ENCODE measurements at places on chromosomes 1 and 21.

GRCh38 chr1:182608845-182609610 lies 4.8 kb upstream of the RGS16 start:
- DNase-seq, result no peak

- no peak for DNase-seq
These were observed 40.7 kb downstream of the CD2 start for GRCh38 chr1:116794804-116795481.

DNA sequence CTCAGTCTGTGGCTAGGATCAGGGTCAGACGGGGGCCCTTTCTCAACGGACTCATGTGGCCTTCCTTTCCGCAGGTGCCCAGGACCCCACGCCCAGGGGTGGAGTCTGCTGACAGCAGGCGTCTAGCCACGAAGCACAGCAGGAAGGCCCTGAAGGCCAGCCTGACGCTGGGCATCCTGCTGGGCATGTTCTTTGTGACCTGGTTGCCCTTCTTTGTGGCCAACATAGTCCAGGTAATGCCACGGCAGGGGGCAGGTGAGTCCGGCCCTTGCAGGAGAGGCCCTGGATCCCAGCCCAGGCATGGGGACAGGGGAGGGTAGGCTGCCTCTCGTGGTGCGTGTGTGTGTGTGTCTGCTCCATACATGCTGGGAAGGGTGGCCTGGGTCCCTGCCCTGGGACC lies 13.8 kb downstream of the HTR6 start:
- no peak for DNase-seq

- DNase-seq, result no peak
These were observed 968 bp downstream of the CSMD2 start for GRCh38 chr1:34163792-34164731.

- no peak for DNase-seq
These were observed 11.6 kb downstream of the PEF1 start for GRCh38 chr1:31633117-31633516.

GRCh38 chr21:32765058-32765457 lies 6.5 kb downstream of the PAXBP1 start:
- DNase-seq, result no peak

GRCh38 chr1:7940745-7941436 lies at the start of gene TNFRSF9:
Gene TNFRSF9 (minus strand): TSS chr1:7940839. CDS start chr1:7939994, 845 bp downstream.
- peak; percentile 87 for DNase-seq

DNA sequence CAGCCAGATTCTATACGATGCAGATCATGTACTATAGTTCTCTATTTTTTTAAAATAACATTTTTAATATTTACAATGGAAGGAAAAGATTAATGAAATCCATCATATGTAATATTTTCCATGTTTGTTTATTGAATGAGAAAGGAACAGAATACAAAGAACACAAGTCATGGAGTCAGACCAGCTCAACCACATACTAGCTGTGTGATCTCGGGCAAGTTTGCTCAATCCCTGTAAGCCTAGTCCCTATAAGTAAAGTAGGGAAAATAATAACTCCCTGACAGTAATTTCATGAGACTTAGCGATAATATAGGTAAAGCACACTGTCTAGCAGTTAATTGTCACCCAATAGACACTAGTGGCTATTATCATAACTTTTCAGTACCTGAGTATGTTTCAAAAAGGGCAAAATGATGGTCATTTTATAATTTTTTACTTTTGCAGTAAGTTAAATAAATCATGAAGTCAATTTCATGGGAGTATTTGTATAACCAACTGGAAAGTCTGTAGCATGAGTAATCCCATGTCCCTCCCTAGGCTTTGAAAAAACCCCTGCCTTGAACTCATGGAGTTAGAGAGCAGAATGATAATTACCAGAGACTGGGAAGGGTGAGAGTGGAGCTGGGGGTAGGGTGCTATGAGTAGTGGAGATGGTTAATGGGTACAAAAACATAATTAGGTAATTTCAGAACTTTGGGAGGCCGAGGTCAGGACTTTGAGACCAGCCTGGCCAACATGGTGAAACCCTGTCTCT lies 37.0 kb upstream of the EPS15 start:
- DNase-seq, result no peak

- DNase-seq, result no peak
These were observed 386.3 kb downstream of the DISC1 start for GRCh38 chr1:232012773-232013386.

- DNase-seq, result no peak
These were observed 40.6 kb downstream of the CHRM3 start for GRCh38 chr1:239426821-239427475.

- DNase-seq, result no peak
These were observed 13.4 kb downstream of the SERINC2 start for GRCh38 chr1:31426249-31426922.

- no peak for DNase-seq
These were observed 81.2 kb upstream of the RALGPS2 start for GRCh38 chr1:178643831-178644230.

- DNase-seq, result no peak
These were observed 101.2 kb upstream of the ERG start for GRCh38 chr21:38599381-38599975.

- DNase-seq, result no peak
These were observed 11.8 kb downstream of the DPH5 start for GRCh38 chr1:101013776-101014175.

GRCh38 chr1:6544831-6545230 lies 9.5 kb downstream of the NOL9 start:
- no peak for DNase-seq

DNA sequence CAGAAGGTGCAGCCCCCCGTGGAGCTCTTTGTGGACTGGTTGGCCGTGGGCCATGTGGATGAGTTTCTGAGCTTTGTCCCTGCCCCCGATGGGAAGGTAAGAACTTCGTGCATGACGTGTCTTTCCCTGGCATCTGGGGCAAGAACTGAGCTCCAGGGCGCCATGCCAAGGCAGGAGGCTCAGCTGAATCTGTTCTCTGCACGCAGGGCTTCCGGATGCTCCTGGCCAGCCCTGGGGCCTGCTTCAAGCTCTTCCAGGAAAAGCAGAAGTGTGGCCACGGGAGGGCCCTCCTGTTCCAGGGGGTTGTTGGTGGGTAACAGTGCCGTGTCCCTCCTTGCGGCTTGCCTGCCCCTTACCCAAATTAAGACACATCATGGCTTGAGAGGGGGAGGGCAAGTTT lies 27.7 kb downstream of the PADI3 start:
- no peak for DNase-seq

DNA sequence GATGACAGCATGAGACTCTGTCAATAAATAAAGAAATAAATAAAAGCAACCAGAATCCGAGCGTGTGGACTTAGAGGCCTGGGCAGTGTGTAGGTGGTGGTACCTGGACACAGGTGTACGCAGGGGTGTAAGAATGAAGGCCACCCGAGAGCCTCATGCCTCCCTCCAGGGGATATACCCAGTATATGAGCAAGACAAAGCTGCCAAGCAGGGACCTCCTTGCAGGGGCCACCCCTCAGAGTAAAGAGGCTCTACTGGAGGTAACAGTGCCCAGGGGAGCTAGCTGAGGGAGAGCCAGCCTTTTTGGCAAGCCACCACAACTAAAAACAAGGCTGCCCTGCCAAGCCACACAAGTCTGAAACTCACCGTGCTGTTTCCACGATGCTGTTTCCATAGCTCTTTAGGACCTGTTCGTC lies 179.2 kb upstream of the RAB4A start:
- DNase-seq, result no peak

DNA sequence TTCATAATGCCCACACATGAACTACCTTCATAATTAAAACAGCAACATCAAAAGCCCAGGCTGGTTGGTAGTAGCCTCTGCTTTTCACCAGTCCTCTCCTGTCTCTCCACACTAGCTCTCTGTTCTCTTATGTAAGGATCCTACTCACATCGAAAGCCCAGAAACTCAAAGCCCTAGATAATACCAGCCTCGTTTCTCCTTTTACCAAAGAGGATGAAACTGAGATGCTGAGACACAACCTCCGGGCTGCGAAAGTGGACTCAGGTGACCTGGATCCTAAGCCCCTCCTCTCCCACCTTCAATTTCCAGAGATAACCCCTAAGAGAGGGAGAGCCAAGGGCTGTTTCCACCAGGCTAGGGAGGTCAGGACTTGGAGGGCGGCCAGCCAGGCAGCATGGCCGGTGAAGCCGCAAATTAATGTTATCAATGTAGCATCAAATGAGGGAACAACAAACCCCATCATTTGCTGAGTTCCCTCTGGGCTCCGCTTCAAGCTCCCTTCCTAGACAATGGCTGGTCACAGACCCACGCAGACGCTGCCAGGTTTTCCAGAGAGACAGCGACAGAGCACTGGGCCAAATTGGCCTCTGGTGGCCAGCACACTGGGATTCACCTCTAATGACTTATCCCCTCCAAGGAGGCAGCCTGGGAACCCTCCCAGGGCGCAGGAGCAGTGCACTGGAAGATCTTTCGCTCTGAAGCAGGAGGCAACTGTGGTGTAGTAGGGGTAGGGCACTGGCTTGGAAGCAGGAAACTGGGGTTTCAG lies 20.7 kb upstream of the STMN1 start:
- no peak for DNase-seq

GRCh38 chr21:19261731-19262376 lies 858.3 kb upstream of the TMPRSS15 start:
- no peak for DNase-seq
